ENCODE measurements at places on chromosomes 12 and 14.
A peak's percentile ranks its signal among the peaks of the same experiment; 100 is the strongest.

DNA sequence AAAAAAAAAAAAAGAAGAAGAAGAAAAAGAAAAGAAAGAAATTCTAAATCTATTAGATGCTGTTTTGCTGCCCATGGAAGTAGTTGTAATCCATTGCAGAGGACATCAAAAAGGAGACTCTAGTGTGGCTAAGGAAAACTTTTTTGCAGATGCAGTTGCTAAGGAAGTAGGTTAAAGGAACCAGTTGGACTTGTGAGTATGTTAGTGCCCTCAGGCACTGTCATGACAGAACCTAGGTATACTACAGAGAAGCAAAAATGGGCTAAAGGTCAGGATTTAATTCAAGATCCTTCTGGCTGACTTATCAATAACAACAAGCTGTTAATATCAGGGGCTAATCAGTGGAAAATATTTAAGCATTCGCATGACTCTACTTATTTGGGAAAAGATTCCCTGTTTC, 1571.6 kb upstream of the FLRT2 start:
- DNase-seq: no peak
- no peak overlapping the region for H3K27ac ChIP-seq
- H3K4me3 ChIP-seq: no peak overlapping the region
- H3K27me3 ChIP-seq: no peaks in the 10 kb centered on the region

DNA sequence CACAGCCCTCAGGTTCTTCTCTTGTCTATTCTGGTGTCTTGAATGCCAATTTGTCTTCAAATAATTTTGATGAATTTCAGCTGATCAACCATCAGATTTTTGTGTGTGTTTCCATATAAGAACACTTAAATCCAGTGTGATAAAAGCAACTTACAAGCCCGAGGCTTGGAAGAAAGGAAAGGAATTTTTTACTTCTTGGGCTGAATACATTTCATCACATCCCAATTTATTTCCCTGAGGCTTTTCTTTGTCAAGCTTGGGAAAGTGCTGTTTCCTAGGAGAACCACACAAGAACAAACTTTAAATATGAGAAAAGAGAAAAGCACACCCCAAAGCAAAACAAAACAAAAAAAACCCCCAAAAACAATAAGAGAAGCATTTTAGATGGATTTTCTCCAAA, 26.6 kb downstream of the GPRC5D start:
- DNase-seq: no peak
- no peaks in the 10 kb centered on the region for H3K36me3 ChIP-seq
- H3K27me3 ChIP-seq: no peaks in the 10 kb centered on the region
- H3K27ac ChIP-seq: no peak overlapping the region

DNA sequence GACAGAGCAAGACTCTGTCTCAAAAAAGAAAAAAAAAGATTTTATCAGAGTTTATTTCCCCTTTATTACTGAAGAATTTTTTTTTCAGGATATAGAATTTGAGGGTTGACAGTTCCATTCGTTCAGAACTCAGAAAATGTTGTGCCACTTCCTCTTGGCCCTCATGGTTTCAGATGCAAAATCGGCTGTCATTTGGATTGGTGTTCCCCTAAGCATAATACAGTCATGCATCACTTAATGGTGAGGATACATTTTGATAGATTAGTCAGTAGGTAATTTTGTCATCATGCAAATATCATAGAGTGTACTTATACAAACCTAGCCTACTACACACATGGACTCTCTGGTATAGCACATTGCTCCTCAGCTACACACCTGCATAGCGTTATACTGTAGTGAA, 263.9 kb upstream of the RTL1 start:
- no peak overlapping the region for H3K27ac ChIP-seq
- H3K27me3 ChIP-seq: no peaks in the 10 kb centered on the region
- no peaks in the 10 kb centered on the region for H3K36me3 ChIP-seq
- no peak overlapping the region for H3K4me3 ChIP-seq
- H3K4me1 ChIP-seq: no peaks in the 10 kb centered on the region

DNA sequence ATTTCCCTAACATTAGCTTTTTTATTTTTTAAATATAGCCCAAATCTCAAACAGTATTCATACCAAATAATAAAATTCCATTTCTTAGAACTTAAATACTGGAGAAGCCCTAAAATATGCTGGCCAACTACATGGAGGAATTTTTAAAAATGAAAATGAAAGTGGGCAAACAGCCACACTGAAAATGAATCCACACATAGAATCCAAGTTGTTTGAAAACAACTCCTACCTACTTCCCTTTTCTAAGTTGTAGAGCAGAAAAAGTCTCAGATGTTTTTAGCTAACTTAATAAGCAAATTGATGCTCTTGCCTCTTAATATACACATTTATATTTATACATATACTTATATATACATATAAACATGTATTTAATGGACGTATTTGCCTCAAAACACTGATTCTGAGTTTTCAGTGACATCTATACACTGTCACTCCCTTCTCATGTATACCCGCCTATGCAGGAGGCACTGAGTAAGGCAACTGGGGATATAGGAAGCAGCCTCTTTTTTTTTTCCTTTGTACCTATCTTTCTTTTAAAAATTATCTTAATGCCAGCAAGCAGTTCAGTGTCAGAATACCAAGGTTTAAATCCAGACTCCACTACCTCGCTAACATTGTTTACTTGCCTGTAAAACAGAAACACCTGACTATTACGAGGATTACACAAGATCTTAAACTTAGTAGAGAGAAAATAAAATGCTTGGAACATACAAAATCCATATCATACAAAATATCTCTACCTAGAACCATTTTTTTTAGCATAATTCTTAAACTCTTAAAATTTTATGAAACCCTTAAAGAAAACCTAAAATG, 13.3 kb downstream of the DICER1 start:
- H3K36me3 ChIP-seq: peaks cover 3% of the 10 kb centered on the region
- H3K4me1 ChIP-seq: peaks cover 3% of the 10 kb centered on the region
- H3K27me3 ChIP-seq: no peaks in the 10 kb centered on the region
- H3K27ac ChIP-seq: no peak overlapping the region
- DNase-seq: no peak

DNA sequence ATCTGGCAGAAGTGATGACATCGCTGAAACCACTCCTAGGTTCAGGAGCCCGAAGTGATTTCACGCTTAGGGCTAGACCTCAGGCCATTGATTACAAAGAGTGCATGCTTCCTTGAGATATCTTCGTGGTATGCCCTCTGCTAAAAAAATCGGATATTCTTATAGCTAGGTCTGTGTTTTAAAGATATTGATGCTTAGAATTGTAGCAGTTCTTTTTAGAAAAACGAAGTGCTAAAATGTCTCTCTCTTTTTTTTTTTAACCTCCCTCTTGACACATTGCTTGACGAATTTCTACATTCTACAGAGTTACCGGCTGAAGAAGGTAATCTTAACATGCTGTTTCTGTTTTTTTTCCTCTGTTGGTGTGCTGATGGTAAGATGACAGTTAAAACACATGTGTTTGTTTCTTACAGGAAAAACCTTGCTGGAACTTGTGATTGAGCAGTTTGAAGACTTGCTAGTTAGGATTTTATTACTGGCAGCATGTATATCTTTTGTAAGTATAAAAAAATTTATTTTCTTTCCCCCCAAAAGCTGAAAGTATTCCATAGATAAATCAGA, 1.3 kb downstream of the ATP2A2 start:
- H3K4me3 ChIP-seq: peak overlapping the region; percentile 74
- H3K27me3 ChIP-seq: no peaks in the 10 kb centered on the region
- H3K27ac ChIP-seq: peak overlapping the region; percentile 80
- H3K36me3 ChIP-seq: no peaks in the 10 kb centered on the region

GRCh38 chr14:99157676-99158075, 114.3 kb downstream of the BCL11B start:
- no peak overlapping the region for H3K4me3 ChIP-seq
- no peaks in the 10 kb centered on the region for H3K27me3 ChIP-seq
- H3K36me3 ChIP-seq: no peaks in the 10 kb centered on the region
- H3K27ac ChIP-seq: no peak overlapping the region

GRCh38 chr12:76768576-76768975, 4.7 kb downstream of the ZDHHC17 start:
- H3K4me3 ChIP-seq: no peak overlapping the region
- H3K27ac ChIP-seq: no peak overlapping the region
- H3K36me3 ChIP-seq: no peaks in the 10 kb centered on the region
- no peak for DNase-seq
